Germinal center (tissue), 1 donor: ENCODE measurements at places on chromosomes 7 and 10.

- no peak for DNase-seq
These were observed 40.3 kb downstream of the TMEM178B start for GRCh38 chr7:141114029-141114664.

GRCh38 chr7:50648570-50649169 is 83.5 kb upstream of the DDC start:
- DNase-seq: no peak

DNA sequence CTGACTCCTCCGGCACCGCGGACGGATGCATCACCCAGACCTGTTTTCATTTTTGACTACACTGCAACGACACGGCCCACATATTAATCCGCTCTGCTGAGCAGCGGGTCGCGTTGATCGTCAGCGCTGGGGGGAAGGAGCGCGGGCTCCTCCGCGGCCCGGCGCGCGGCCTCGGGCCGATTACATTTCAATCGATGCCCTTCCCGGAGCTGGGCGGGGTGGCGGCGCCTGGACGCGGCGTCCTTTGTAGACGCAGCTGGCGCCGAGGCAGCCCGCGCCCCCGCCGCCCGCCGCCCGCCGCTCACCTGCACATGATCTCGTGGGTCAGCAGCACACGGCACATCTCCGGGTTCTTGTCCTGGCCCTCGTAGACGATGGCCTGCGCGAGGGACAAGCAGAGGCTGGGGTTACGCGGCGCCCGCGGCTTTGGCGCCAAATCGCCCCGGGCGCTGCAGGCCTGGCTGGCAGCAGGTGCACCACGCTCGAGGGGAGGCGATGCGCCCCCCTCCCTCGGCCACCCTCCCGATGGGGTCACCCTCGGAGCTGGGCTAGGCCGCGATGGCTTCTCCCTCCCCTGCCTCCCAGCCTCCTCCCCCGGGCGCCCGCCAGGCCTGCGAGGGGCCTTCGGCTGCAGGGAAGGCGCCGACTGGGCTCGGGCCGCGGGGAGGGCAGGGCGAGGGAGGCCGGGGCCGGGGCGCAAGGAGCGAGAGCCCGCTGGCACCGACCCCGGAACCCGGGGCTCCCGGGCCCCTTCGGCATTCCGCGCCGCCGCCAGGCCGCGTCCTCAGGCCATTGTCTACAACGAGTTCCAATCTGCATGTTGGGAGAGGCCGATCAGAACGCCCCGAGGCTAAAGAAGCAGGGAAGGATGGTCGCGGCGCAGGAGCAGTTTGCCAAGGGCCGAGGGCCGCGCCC is 5.2 kb downstream of the EBF3 start:
- no peak for DNase-seq

- no peak for DNase-seq
These were observed 163.8 kb downstream of the SVIL start for GRCh38 chr10:29470843-29471543.
